ENCODE measurements at places on chromosomes 1 and 21. TPM values are rescaled to one million over a fixed set of nuclear protein-coding genes. Genes with fewer than 3 reads are reported as not detected.
A peak's percentile ranks its signal among the peaks of the same experiment; 100 is the strongest.

DNA sequence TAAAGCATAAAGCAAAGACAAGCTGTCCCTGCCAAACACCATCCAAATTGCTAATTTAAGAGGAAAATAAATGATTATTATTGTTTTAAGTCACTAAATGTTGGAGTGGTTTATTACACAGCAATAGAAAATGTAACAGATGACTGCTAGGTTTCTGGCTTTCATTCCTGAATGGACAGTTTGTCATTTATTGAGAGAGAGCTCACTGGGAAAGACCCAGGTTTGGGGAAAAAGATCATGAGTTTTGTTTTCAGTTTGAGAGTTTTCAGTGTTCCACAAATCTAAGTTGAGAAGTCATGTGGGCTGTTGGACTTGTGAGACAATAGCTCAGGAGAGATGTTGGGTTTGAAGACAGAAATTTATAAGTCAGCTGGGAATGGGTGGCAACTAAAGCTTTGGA lies 5.4 kb downstream of the GPA33 start:
- H3K36me3 ChIP-seq = no peaks in the 10 kb centered on the region
- H3K4me3 ChIP-seq = no peak overlapping the region
- H3K4me1 ChIP-seq = peaks cover 46% of the 10 kb centered on the region

- H3K27ac ChIP-seq = no peak overlapping the region
Measured at GRCh38 chr1:191963781-191964455, 194.3 kb upstream of the RGS18 start.

- H3K4me1 ChIP-seq = peaks cover 100% of the 10 kb centered on the region
- H3K27ac ChIP-seq = peak overlapping the region; percentile 86
- DNase-seq = no peak
- H3K27me3 ChIP-seq = no peaks in the 10 kb centered on the region
- H3K36me3 ChIP-seq = no peaks in the 10 kb centered on the region
Measured at GRCh38 chr1:99675292-99675691, 29.4 kb downstream of the PALMD start.

Gene TCEA3
- 79.2 TPM for total RNA-seq

All from heart right ventricle (tissue), 16 donors.